Heart right ventricle (tissue), 16 donors: ENCODE measurements at places on chromosomes 13 and 19. TPM values are rescaled to one million over a fixed set of nuclear protein-coding genes. Genes with fewer than 3 reads are reported as not detected.

THAP8 gene
- total RNA-seq: 5.4 TPM

DNA sequence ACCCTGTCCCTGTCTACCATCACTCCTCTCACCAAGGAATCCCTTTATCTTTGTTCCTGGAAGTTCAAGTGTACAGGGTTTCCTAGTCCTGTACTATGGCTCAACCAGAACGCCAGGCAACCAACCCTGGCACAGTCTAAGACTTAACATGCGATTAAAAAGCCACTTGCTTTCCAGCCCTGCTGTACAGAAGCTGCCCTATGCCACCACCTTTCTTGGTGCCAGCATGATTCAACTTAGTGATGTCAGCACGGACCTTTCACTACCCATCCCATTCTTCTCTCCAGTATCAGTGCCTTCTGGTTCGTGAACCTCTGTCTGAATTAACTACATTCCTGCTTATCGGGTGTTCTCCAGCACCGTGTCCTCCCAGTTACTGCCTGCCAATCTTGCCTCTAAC, 151.1 kb downstream of the KLF12 start:
- no peak for DNase-seq

- DNase-seq: no peak
Observed at GRCh38 chr13:27834095-27834494, 41.8 kb downstream of the GSX1 start.

GRCh38 chr13:78816154-78816553, 157.2 kb upstream of the OBI1 start:
- DNase-seq: no peak

TIMM44 gene
- total RNA-seq: 60.4 TPM

PEAK3 gene
- total RNA-seq: 0.27 TPM

DNA sequence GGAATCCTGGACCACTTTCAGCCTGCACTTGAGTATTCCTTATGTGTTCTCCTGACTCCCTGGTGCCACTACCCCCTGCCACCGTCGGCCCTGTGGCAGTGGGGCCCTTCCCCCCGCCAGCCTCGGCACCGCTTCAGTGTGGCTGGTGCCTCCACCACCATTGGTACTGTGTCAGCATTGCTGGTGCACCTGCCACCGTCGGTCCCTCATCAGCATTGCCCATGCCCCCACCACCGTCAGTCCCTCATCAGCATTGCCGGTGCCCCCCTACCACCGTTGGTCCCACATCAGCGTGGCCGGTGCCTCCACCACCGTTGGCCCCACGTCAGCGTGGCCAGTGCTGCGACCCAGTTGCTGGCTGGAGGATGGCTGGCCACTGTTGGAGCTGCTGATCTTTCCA, 228.5 kb downstream of the TM9SF2 start:
- DNase-seq: no peak

DNA sequence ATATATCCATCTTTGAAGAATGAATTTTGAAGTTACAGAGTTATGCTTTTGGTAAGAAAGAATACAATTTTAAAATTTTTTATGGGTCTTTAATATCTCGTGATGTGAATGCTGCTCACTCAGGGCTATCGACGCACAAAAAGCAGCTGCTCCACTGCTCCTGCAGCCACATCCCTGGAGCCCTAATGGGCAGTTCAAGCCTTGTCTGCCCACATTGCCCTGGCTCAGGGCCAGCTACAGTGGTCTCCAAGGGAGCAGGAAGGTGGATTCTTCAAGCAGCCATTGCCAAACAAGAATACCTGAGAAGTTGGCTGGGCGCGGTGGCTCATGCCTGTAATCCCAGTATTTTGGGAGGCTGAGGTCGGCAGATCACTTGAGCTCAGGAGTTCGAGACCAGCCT, 85.8 kb downstream of the IPO5 start:
- no peak for DNase-seq

DNA sequence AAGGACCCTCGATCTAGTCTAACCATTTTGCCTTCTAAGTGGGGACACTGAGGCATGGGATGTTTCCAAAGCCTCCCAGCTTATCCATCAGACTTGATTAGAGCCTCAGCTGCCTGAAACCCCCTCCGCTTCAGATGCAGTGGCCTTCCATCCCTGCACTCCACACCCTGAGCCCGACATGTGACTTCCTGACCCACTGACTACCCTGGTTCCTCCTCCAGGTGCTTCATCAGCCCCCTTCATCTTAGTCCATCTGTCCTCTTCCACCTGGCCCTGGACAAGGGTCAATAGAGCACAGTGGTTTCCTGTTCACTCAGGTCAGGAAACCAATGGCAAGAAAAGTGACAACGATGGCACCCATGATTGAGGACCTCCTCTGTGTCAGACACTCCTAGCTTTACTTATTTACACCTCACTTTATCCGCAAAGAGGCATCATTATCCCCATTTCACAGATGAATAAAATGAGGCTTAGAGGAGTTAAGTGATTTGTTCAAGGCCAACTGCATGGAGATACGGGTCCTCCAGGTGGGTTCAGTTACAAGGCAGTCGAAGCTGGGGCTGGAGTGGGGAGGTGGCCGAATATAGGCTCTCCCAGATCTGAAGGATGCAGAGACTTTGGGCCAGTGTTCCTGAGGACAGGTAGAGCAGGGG, 81.6 kb upstream of the TM9SF2 start:
- DNase-seq: no peak
